RPMI8226 (cell line): ENCODE measurements at places on chromosomes 3 and 15.

DNA sequence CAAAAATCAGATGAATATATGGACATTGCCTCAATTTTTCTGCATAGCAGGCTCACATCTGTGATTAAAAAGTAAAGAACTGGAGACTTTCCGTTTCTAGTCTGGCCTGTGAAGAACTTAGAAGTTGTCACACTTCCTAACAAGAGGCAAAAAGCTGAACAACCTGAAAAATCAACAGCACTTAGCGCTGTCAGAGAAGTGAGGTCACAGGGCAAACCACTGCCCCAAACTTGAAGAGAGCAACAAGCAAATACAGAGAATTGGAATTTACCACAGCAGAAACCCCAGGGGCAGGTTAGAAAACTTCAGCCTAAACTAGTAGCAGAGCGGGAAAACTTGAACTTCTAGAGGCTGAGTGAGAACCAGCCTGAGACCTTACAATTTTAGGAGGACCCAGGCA lies 38.9 kb downstream of the CCDC54 start:
- DNase-seq = no peak

GRCh38 chr3:148367756-148368155 lies 329.9 kb upstream of the AGTR1 start:
- DNase-seq = no peak

DNA sequence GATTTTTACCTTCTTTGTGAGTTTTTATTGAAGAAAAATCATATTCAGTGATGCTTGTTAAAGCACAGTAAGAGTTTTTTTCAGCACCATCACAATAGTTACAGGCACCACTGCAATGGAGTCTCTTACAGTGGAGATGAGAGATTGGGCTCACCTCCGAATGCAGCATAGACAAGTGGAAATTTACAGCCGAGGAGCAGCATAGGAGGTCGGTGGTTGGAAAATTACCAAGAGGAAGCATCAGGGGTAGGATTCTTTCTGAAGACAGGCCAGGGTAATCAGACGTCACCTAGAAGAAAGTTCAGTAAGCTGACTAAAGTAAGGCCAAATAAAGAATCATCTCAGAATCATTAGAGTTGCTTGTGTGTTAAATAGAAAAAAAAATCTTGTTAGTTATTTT lies 491.6 kb downstream of the RBMS3 start:
- DNase-seq = no peak

GRCh38 chr3:183699238-183699947 lies 1.8 kb downstream of the YEATS2 start:
- DNase-seq = peak; percentile 42

DNA sequence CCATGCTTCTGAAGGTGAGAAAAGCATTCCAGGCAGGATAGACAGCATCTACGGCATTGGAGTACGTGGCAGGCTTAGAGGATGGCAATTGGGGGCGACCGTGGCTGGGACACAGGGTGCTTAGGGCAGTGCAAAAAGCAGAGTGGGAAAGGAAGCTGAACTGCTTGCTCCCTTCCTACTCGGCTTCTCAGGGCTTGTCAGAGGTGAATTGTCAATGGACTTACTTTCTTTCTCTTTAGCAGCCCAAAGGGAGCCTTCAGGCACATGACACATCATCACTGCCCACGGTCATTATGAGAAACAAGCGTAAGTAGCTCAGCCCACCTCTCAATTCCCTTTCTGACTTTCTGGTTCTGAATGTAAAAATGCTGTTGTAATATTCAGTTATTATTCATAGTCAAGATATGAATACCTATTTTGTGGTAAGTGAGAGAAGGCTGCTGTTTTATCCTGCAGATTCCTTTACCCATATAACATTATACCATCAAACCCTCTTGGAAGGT lies 84.3 kb downstream of the KLHL25 start:
- DNase-seq = no peak

DNA sequence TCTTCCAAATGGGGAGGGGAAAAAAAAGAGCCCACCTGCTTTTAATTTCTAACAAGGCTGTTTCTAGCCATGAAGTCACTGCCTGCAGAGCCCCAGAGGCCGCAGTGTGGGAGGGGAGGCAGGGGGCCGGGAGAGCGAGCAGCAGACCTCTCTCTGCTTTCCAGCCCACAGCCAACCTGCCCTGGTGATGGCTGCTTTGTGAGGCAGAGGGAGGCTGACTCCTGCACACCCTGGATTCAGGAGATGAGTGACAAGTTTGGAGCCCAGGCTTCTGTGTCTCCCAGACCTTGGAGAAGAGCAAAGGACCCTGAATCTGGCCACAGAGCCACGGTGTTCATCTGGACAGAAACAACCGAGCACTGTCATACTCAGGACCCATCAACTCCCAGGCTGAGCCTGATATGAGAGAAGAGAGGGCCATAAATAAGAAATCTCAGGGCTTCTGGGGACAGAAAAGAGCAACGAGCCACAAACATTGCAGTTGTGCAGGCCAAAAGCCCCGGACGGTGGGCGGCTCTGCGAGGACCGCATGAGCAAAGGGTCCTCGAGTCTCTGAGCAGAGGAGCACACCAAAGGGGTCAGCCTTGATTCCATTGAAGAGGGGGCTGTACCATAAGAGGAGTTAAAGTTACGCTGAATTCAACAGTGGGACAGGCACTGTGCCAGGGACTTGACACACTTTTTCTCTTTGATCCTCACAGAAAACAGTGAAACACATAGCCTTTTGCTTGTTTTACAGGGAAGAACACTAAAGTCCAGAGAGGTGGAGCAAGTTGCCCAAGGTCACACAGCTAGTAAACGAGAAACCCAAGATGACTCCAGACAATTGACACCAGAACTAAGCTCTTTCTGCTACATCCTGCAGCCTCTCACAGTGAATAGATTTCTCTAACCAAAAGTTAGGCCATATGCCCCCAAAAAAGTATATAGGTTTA lies 97.2 kb downstream of the SEMA5B start:
- DNase-seq = no peak

DNA sequence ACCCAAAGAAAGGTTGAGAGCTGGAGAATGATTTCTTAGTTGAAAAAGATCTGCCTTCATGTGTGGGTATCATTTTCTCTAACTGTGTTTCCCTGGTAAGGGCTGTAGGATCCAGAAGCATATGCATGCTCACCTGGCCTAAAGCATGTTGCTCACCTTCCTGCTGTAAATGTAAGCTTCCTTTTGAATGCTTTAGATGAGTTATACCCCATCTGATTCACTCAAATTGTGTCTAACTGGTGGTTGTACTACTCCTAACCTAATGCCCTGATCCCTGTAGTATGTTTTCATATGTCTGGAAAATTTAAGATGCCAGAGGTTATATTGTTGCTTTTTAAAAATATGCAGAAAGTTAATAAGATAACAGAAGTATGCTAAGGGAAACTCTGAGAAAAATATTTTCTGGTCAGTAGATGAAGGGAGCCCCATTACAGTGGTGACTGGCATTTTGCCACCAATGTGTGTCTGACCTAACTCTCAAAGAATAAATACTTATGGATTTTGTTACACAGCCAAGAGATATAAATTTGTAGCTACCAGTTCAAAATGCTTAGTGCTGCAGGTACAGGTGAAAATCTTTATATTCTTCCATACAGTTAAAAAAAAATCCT lies 7.7 kb downstream of the FILIP1L start:
- no peak for DNase-seq

- DNase-seq = no peak
Observed at GRCh38 chr15:53580366-53580765, 179.1 kb downstream of the WDR72 start.

DNA sequence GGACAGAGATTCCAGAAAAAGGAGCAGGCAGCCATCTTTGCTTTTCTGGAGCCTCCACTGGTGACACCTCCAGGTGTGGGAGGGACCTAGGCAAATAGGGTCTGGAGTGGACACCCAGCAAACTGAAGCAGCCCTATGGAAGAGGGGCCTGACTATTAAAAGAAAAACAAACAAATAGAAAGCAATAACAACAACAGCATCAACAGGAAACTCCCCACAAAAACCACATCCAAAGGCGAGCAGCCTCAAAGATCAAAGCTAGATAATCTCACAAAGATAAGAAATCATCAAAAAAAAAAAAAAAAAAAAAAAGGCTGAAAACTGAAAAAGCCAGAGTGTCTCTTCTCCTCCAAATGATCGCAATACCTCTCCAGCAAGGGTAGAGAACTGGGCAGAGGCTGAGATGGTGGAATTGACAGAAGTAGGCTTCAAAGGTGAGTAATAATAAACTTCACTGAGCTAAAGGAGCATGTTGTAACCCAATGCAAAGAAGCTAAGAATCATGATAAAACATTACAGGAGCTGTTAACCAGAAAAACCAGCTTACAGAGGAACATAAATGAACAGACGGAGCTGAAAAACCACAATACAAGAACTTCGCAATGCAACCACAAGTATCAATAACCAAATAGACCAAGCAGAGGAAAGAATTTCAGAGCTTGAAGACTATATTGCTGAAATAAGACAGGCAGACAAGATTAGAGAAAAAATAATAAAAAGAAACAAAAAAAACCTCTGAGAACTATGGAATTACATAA lies 225.4 kb downstream of the CTNNB1 start:
- DNase-seq = no peak

DNA sequence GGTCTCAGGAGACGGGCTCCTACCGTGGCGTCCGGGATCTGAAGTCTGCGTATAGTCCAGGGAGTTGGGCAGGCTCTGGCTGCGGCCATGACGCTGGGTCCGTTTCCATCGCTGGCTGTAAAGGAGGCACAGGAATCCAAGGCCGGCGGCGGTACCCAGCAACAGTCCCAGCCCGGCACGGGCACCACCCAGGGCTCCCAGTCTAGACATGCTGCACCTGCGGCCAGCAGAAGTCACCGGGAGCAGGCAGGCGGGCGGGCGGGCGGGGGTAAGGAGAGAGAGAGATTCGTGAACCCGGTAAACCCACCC lies 526 bp downstream of the RMDN3 start:
- DNase-seq = peak; percentile 21

DNA sequence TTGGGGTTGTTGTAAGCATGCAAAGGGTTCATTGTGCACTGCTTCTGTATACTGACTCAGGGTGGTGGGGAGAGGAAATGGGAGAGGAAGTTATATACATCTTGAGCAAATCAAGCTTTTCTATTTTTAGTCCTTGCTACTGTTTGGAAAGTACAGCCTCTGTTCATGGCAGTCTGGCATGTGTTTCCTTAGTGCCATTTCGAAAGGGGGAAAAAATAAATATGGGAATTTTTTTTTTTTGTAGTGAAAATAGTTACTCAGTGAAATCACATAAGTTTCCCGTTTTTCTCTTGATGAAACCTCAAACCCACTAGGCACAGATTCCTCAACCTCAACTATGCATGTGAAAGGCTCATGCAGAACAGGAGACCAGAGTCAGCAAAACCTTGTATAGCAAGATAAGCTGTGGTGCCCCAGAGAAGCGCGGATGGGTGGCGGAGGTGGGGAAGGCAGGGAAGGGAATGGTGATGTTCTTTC lies 353.3 kb downstream of the LPP start:
- DNase-seq = no peak

DNA sequence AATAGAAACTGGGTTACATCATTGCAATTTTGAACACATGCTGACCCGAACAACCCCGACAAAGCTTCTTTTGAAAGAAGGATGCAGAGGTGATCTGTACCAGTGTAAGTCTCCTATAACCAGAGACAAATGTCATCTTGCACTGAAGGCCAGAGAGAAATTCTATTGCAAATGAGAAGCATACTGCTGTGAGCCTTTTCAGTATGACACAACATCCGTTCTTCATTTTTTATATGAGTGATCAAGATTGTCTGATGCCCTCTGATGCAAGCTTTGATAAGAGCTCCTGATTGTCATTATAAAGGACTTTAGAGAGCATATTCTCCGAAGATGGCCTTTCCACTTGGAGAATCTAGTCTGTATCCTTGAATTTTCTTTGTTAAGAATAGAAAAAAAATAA lies 36.9 kb downstream of the PCOLCE2 start:
- no peak for DNase-seq

- no peak for DNase-seq
Observed at GRCh38 chr3:186759231-186759930, 24.0 kb upstream of the EIF4A2 start.

- no peak for DNase-seq
Observed at GRCh38 chr15:61753018-61753710, 307.1 kb downstream of the VPS13C start.

DNA sequence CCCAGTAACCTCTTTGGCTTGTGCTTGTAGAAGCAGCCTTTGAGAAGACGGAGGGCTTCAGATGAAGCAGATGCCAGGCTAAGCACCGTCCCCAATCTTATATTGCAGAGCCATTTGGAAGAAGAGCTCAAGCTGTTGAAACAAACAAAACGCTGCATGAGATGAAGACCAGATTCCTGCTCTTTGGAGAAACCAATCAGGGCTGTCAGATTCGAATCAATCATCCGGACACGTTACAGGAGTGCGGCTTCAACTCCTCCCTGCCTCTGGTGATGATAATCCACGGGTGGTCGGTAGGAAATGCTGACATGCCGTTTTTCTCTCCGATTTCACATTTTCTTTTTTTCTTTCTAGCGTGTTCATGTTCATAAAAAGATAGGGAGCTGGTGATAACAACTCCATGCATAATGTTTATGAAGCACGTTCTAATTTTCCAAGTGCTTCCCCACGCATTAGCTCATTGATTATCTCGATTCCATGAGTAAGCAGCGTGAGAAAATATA lies 106.5 kb downstream of the LIPC start:
- DNase-seq = no peak
